ENCODE measurements at places on chromosomes 16 and 17.

DNA sequence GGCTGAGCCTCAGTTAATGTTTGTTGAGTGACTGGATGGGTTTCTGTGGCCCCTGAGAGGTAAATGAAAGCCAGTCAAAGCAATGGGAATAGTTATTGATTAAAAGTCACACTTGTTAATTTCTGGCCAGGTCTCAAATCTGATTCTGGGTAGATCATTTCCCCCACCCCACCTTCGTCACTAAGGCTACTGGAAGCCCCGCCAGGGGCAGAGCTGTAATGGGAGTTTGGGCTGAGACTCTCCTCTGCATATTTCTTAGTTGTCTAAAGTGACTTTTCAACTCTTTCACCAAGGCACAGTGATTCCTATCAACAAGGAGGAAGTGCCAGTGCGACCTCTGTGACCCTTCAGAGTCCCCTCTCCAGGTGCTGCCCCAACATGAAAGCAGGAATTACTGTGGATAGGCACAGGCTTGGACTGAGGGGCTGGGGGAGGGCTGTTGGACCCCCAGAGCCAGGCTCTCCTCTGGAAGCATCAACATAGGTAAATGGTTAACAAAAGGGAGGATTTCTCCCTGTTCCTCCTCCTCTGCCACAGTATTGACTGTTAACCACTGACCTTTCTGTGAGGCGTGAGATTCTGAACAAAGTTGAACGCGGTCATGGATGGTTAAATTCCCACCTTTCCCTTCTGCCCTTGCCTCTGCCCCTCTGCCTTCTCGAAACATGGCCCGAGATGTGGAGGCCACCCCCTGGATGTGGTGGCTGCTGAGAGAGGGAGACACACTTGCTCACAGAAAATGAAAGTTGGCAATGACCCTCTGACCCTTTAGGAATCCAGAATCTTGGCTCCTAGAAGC lies 20.8 kb upstream of the TBX2 start:
- no peak for DNase-seq

GRCh38 chr17:32756696-32757095 lies 120.2 kb downstream of the MYO1D start:
- no peak for DNase-seq

DNA sequence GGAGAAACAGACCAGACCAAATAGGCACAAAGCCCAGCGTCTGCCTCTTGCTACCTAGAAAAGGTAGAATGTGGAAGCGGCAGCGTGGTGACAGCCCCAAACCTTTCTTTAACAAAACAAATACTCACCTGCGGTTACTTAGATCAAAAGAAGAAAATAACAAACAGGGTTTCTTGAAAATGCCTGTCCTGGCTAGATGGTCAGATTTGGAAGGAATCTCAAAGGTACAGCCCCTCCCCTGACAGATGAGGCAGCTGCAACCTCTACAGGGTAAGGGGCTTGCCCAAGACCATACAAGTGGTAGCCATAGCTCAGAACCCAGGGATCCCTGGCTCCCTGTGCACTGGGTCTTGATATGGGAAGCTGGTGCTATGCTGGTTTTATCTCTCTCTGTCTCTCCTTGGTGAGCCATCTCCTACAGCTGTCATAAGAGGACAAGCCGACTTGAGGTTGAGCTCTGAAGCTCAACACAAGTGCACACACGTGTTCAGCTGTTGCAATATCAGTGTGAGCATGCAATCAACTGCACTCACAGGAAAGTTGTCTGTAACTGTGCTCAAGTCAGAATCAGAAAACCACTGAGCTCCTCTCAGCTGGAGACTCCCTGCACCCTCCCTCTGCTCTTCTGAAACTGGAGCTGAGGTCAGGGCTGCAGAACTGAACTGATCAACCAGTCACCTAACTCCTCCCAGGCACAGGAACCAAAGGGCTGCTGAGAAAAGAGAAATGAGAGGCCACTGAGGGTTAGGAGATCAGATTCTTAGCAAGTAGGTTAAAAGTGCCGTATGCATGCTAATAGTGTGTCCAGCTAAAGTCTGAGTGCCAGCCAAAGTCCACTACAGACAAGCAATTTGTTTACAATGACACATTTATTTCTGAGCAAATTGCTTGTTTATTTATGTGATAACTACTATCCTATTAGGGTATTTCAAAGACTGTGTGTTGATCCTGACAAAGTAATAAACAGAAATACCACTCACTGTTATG lies 6.1 kb upstream of the RNF157 start:
- DNase-seq: no peak

GRCh38 chr16:88527186-88527936 lies 42.8 kb upstream of the ZC3H18 start:
- DNase-seq: peak; percentile 39

- DNase-seq: no peak
These were observed 187.2 kb downstream of the CDK5R1 start for GRCh38 chr17:32673964-32674363.

- no peak for DNase-seq
These were observed 1.7 kb downstream of the CORO1A start for GRCh38 chr16:30184891-30185682.

- no peak for DNase-seq
These were observed 48.8 kb downstream of the SDK2 start for GRCh38 chr17:73595479-73595878.

- DNase-seq: no peak
These were observed 190.1 kb upstream of the HS3ST4 start for GRCh38 chr16:25501530-25502255.

GRCh38 chr17:81150377-81151077 lies 14.8 kb upstream of the PVALEF start:
- DNase-seq: no peak

DNA sequence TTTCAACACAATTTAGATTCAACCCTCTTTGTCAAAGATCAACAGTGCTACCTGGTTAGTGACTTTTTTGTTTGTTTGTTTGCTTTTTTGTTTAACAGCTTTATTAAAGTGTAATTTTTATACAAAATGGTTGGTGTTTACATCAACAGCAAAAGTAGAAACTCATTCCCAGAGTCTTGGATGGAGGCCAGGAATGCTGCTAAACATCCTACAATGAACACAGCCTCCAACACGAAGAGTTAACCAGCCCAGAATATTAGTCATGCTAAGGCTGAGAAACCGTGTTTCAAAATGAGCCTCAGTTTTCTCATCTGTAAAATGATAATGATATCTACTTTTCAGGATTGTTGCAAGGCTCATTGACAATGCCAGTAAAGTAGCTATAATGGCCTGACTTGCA lies 211.0 kb upstream of the MAF start:
- no peak for DNase-seq

- DNase-seq: no peak
These were observed 25.6 kb upstream of the CES5A start for GRCh38 chr16:55900616-55901393.

GRCh38 chr17:16459855-16460550 lies 32.0 kb downstream of the LRRC75A start:
- no peak for DNase-seq

DNA sequence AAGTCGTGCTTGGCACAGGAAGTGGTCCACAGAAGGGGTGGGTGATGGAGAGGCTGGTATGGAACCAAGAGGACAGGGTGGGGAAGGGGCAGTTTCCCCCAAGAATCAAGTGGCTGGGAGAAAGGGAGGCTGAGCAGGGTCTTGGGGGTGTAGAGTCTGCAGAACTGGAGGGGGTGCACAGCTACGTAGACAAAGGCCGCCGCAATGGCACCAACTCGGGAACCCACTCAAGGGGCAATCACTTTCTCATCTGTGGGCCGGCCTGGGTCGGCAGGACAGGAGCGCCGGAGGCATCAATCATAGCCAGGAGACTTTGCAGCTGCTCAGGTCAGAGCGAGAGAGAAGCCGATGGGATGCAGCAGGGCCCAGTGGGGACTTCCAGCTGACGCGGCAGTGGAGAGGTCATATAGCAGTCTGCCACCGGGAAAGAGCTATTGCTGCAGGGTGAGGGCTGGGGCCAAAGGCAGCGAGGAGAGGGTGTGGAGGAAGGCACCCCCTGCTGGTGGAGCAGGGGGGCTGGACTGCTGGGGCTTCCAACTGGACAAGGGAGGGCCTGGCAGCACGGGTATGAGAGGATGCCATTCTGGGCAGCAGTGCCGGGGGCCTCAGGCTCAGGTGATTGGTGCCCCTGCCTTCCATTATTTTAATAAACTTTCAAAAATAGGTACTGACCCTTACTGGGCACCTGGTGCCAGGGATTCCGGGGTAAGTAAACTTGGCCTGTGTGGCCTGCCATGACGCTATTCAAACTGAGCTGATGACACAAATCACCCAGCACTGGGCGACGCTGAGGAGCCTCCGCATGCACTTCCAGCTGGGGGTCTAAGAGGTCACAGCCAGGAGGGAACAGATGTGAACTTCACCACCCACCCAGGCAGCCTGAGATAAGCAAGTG lies 52.5 kb upstream of the MTSS2 start:
- no peak for DNase-seq

GRCh38 chr17:75009139-75009724 lies 3.2 kb upstream of the MRPL58 start:
- DNase-seq: no peak

DNA sequence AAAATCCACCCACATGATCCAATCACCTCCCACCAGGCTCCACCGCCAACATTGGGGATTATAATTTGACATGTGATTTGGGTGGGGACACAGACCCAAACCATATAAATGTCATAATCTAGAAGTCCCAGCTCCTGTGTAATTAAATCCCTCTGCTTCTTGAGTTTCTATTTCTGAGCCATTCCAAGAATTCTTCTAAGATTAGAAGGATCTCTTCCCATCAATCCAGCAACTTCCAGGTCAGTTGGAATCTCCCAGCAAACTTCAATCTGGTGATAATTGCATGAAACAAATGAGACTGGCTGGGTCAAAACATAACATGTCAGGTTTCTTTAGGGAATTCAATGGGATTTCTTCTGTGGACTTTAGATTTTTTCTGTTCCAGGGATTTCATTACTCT lies 127.8 kb upstream of the CDH5 start:
- DNase-seq: no peak

GRCh38 chr17:21452377-21453143 lies 76.4 kb downstream of the KCNJ12 start:
- no peak for DNase-seq

DNA sequence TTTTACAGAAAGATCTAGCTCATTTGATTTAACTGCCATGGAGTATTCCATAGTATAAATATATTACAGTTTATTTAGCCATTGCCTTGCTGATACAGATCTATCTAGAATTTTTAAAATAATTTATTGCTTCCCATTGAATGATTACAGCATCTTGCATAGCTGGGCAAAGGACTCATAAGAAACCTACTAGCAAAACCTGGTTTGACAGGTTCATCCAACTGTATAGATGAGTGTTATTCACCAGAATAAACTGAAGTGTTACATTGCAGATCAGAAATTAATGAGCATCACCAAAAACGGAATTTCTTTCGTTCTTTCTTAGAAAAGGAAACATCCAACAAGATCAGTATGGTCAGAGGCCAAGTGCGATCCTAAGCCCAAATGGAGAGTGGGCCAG lies 202.2 kb upstream of the CACNG5 start:
- DNase-seq: no peak

GRCh38 chr16:69166946-69167930 lies 19.7 kb upstream of the SNTB2 start:
- no peak for DNase-seq

DNA sequence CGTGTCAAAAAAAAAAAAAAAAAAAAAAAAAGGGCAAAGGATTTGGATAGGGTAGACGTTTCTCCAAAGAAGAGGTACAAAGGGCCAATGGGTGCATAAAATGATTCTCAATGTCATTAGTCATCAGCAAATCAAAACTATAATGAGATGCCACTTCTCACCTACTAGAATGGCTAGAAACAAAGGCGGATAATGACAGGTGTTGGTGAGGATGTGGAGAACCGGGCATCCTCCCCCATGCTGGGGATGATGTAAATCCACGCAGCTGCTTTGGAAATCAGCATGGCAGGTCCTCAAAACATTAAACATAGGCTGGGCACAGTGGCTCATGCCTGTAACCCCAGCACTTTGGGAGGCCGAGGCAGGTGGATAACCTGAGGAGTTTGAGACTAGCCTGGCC lies 9.4 kb downstream of the ITGAX start:
- DNase-seq: no peak

- DNase-seq: no peak
These were observed 45.0 kb downstream of the LDHD start for GRCh38 chr16:75071621-75072020.

- DNase-seq: no peak
These were observed 14.0 kb upstream of the CYB5B start for GRCh38 chr16:69410219-69410990.

DNA sequence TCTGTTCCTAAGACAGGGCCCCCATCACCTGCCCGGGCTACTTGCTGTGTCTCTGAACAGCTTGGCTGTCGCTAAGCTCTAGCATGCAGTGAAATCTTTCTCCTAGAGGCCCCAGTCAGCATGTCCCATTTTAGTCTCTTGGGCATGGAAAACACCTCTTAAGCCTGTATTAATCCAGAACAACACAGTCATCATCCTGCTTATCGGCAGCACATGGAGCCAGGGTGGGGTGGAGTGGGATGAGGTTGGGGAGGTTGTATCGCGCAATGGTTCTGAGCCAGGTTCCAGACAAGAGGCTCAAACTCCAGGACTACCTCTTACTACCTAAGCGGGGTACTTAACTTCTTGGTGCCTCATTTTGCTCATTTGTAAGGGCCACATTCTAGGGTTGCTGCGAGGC lies 7.8 kb downstream of the ST6GALNAC2 start:
- DNase-seq: no peak

DNA sequence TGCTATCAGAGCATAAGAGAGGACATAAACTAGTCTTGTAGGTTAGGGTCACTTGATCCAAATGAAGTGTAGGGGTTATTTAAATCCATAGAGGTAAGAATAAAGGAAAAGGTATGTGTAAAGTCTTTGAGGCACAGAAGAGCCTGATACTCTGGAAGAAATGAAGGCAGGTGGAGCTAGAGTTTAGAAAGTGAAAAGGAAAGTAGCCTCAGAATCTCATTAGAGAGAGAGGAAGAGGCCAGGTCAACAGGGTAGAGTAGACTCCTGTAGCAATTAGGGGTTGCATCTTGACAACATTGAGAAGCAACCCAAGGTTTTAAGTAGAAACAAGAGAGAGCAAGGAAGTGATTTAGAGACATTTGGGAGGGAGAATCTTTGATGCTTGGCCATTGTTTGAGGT lies 235.2 kb upstream of the SOX9 start:
- no peak for DNase-seq

GRCh38 chr17:48728232-48729231 lies at the start of gene HOXB13:
TSS of gene HOXB13 (minus strand) at chr17:48728750. CDS start at chr17:48728593, 157 bp downstream.
- DNase-seq: no peak

DNA sequence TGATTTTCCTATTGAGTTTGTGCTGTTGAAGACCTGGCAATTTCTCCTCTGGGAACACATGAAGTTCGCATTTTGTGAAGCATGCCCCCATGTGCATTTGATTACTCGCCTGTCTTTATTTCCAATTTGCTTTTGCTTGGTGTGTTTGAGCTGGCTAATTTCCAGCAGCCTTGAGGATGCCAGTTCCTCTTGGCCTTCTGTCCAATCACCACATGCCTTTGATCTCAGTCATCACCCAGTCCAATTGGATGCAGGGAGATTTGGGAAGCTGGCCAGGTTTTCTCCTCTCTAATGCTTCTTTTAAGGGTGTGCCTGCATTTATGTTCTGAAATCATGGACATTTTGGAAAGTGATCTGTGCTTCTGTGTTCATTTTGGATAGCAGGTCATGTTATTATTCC lies 3.8 kb upstream of the TMEM100 start:
- DNase-seq: no peak

All from activated gamma-delta T cell (primary cell).